Hematopoietic multipotent progenitor cell treated with erythropoietin and hydrocortisone succinate and interleukin-3 and kit ligand, for 15 days (in vitro differentiated cells): ENCODE measurements at places on chromosomes 2 and 18.

GRCh38 chr2:62326735-62327134 lies 130.8 kb downstream of the B3GNT2 start:
- no peak for DNase-seq

DNA sequence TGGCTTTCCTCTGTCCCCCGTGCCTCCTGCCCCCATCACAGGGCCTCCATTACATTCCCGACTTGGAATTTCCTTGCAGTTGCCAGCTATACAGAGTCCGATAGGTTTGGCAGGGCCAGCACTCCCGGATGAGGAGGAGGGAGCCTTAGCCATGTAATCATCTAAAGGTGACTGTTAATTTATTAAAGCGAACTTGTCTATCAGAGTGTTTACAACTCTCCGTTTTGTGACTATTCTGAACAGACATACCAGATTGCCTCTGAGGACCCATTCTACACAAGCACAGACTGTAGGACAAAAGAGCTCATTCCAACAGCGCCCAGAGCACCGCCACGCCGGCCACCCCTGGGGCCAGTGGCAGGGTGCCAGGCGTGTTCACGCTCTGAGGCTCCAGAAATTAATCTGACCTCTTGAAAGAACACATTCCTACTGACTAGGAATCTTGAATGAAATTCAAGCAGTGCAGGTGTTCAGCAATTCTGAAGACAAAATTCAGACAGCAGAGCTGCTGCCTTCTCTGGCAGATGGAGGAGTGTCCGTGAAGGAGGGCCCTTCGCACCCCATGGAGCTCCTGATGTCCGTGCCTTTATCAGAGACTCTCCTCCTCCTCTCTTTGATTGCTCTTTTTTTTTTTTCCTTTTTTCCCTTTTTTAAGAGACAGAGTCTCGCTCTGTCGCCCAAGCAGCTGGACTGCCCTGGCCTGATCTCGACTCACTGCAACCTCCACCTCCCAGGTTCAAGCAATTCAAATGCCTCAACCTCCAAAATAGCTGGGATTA lies 58.1 kb upstream of the RALBP1 start:
- no peak for DNase-seq

- no peak for DNase-seq
Observed at GRCh38 chr2:237448626-237449025, 34.7 kb upstream of the COL6A3 start.

- no peak for DNase-seq
Observed at GRCh38 chr18:35822413-35822812, 150.1 kb upstream of the RMP24 start.

GRCh38 chr2:36462311-36462935 lies 106.8 kb downstream of the CRIM1 start:
- DNase-seq: no peak

DNA sequence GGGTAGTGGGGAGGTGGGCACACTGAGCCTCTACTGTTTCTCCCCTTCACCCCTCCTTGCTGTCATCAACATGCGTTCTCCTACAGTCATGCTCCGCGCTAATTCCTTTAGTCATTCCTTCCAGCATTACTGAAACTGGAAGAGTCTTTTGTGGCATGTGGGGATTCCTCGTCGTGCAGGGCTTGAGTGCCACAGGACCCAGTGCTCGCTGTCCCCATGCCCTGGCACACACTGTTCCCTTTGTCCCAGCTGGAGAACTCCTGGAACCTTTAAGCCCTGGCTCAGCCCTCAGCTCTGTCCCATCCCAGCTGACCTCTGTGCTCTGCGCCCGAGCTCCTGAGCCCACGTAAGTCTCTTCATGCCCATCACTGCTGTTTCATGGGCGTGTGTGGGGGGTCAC lies 42.1 kb downstream of the ODC1 start:
- no peak for DNase-seq

DNA sequence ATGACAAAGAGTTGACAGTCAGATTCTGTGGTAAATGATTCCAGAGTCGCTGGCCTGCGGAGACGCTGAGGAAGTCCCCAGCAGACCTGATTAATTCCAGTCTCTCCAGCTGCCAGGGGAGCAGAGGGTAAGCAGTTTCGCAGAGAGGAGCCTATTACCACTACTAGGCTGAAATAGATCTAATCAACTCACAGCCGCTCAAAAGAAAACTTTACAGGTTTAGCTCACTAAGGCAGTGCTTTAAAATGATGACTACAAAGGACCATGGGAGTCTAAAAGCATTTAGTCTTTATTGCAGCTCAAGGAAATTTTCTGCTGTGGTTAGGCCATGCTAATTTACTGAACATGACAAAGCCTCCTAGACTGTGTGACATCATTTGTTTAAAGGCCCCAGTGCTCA lies 445.6 kb upstream of the POU3F3 start:
- no peak for DNase-seq

- DNase-seq: no peak
Observed at GRCh38 chr2:100818003-100818605, 1.8 kb upstream of the NPAS2 start.

GRCh38 chr2:149653831-149654445 lies 66.4 kb upstream of the MMADHC start:
- no peak for DNase-seq

DNA sequence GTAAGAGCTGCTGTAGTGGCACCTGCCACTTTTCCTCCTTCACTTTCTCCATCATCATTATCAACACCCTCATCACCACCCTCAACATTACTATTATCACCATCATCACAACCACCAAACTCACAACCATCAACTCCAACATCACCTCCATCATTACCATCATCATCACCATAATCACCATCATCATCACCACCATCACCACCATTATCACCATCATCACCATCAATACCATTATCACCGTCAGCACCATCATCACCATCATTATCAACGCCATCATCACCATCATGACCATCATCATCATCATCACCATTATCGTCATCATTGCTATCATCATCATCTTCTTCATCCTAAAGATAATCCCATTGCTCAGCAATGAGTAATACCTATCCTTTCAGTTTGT lies 255.8 kb downstream of the CYRIA start:
- DNase-seq: no peak

GRCh38 chr2:158649846-158650245 lies 145.3 kb upstream of the DAPL1 start:
- no peak for DNase-seq

GRCh38 chr2:234459401-234460009 lies 37.4 kb downstream of the ARL4C start:
- no peak for DNase-seq
